ENCODE measurements at places on chromosomes 7 and 10.

GRCh38 chr10:131852823-131853609, 47.8 kb upstream of the PPP2R2D start:
- DNase-seq, result no peak

- DNase-seq, result peak; percentile 15
These were observed 238.4 kb downstream of the DIP2C start for GRCh38 chr10:451021-451471.

DNA sequence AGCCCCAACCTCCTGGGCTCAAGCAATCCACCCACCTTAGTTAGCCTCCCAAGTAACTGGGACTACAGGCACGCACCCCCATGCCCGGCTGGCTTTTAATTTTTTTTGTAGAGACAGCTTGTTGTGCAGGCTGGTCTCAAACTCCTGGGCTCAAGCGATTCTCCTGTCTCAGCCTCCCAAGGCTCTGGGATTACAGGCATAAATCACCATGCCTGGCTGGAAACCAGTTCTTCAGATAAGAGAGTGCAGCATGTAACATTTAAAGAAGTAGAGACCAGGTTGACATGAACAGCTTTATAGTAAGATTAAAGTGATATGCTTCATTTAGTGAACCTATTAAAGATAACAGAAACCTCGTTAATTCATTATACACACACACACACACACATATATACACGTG, 167.9 kb upstream of the KAT6B start:
- no peak for DNase-seq

DNA sequence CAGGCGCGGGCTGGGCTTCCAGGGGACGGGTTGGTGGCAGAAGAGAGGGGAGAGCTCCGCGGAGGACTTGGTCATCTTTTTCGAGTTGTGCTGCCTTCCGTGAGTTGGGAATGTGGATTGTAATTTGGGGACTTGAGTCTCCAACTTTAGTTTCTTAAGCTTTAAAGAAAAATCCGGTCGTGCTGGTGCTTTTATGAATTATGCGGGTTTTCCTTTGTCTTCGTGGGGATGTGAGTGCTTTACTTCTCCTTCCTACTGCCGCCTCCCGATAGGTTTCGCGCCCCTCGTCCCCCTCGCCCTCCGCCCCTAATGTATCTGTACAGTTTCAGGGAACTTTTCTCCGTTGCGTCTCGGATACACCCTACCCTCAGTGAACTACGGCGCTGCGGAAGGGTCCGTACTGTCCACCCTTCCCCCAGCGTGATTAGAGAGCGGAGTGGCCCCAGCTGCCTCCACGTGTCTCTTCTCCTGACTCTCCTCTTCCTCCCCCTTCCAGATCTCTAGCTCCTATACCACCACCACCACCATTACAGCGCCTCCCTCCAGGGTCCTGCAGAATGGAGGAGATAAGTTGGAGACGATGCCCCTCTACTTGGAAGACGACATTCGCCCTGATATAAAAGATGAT, 649 bp downstream of the SCD start:
- DNase-seq, result no peak

DNA sequence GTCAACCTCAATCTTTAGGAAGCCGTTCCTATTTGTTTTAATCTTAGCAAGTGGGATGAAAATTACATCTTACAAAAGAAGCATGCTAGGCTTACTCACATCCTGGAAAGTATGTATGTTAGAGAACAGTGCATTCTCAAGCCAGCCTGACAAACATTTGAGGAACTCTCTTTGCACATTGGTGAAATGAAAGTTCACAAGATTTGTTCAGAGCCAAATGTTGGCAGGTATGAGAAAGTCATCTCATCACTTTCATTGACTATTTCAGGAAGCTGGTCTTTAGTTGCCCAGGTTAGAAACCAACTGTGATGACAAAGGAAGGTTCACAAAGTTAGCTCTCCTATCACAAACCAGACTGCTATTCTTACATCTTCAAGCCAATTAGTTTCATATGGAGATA, 57.1 kb downstream of the ABCB1 start:
- DNase-seq, result no peak

DNA sequence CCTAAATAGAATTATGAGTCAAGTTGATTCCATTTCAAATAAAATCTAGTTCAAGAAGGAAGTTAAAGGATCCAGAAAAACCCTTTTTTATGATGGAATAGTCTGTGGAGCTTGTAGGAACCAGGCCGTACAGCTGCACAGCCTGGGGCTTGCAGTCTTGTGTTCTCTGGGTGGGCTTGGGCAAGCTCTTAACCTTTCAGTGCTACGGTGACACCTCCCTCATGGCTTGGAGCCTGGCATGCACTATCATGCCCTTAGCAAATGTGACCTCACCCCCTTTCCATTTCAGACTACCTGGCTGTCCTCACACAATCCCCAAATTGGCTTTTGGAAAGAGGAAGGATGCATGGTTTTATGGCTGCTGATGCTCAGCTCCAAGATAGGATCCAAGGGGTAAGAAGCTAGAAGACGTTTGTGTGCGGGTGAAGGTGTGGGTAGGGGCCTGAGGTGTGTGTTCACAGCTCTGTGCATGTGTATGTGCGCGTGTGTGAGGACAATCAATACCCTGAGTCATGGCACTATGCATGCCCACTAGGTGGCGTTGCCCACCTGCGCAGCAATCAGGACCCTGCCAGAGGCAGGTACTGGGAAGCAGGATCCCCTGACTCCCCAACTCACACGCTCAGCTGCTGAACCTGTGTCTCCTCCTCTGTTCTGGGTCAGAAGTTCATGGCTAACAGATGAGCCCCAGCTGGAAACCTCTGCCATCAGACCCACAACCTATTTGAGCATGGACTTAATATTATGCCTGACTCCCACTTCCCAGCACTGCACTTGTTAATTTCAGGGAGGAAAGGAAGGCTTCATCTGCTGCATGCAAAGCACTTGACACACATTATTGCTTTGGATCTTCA, 113.4 kb downstream of the PTPN20 start:
- peak; percentile 45 for DNase-seq

DNA sequence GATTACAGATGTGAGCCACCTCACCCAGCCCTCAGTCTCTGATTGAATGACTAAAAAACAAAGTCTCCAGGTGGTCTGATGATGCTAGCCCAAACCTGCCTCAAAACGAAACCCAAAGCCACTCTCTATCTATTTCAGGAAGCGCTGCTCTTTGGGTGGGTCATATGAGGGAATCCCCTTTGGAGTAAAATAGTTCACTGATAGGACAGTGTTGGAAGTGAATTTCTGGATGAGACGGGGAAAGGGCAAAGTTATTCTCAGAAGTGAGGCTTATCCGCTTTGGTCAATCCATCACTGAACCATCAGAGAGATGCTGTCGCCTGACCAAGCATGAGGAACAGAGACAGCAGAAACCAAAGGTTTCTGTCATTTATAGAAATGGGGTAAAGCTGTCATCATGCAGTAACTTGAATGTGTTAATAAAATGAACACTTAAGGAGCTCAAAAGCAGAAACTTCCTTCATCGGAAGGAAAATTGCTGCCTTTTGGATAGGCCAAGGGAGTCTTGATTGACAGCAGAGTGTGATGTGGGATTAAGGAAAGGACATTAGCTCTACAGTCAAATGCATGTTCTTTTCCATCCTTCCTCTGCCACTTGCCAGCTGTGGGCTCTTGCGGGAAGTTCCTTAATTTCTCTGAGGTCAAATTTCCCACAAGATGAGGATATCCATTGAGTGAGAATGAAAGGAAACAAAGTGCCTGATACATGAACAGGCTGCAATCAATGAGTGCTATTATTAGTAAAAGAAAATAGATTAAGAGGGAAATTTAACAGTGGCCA, 64.9 kb upstream of the C1QL3 start:
- no peak for DNase-seq

- no peak for DNase-seq
These were observed 544.2 kb downstream of the CNTNAP2 start for GRCh38 chr7:146660839-146661238.

DNA sequence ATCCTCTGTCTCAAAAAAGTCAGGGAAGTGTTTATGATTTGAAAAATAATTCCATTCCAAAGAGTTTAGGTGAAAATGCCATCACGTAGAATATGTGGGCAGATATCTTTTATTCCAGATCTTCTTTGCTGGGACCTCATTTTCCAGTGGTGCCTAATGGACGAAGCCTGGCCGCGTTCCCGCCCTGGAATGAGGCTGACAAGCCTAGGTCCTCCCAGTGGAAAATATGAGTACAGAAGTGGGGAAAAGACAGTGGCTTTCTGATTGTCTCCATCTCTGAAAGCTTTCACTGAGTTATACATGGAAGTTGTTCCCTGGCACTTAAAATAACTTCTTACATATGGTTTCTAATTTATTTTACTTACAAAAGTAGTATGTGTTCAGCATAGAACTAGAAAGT, 139.4 kb downstream of the TACC2 start:
- no peak for DNase-seq

DNA sequence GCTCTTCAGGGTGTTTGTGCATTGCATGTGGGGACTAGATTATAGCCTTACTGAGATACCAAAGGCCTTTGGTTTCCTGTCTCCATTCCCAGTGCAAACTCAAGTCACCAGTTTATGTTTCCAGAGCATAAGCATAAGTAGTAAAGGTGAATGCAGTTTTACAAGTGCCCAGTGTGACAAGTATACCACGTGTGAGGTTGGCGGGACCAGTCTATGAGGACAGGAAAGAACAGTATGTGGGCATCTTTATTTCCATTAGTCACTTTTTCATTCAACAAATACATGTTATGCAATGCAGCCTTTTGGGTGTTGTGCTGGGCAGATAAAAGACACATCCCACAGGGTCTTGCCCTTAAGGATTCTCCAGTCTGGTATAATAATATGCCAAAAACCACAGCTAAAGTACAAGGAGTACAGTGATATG, 146.5 kb downstream of the ARID5B start:
- peak; percentile 45 for DNase-seq

DNA sequence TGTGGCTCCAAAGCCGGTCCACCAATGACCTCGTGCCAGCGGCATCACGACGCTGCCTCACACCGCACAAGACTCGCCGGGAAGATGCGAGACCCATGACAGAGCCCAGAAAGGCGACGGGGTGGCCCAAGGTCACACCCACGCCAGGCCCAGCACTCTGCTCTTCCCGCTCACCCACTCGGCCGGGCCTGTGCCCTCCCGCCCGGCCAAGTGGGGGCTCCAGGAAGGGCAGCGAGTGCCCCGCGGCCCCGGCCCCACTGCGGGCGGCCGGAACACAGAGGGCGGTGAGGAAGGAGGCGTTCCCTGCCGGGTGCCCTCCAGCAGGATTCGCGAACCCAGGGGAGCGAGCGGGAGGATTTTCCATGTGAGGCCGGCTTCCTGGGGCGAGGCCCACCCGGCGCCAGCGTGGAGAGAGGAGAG, 56.3 kb downstream of the PDGFA start:
- no peak for DNase-seq

- DNase-seq, result no peak
These were observed 5.8 kb upstream of the POLM start for GRCh38 chr7:44087911-44088838.

GRCh38 chr10:101218351-101219138, 10.7 kb downstream of the LBX1 start:
- DNase-seq, result no peak

GRCh38 chr10:23139677-23140076, 44.3 kb downstream of the MSRB2 start:
- DNase-seq, result no peak

GRCh38 chr10:119655566-119656001, 4.4 kb downstream of the BAG3 start:
- peak; percentile 33 for DNase-seq

- no peak for DNase-seq
These were observed 39.8 kb downstream of the ASB4 start for GRCh38 chr7:95525503-95525902.

- no peak for DNase-seq
These were observed 24.1 kb upstream of the BTBD16 start for GRCh38 chr10:122246830-122247520.

DNA sequence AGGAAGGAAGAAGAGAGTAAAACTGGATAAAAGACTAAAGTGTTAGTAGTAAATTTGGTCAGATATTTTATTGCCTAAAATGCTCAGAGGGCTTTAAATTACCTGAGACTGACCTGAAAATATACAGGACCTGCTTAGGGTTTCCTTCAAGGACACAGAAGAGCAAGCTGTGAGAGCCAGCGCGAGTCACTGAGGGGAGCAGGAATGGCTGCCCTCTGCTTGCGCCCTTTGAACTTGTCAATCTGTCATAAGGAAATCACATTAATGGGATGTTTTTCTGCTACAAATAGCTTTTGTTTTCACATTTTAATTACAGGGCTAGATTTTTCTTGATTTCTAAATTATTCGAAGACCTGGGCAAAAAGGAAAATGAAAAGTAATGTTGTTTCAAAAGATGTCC, 26.9 kb downstream of the DNAJB9 start:
- DNase-seq, result no peak

GRCh38 chr10:89129911-89130310, 77.2 kb downstream of the CH25H start:
- DNase-seq, result no peak

GRCh38 chr10:48604991-48605508, at the start of gene ARHGAP22:
Gene ARHGAP22 (minus strand): TSS chr10:48605073. CDS start chr10:48604796, 277 bp downstream.
- no peak for DNase-seq

GRCh38 chr10:80493522-80494051, 39.5 kb downstream of the TSPAN14 start:
- DNase-seq, result no peak

DNA sequence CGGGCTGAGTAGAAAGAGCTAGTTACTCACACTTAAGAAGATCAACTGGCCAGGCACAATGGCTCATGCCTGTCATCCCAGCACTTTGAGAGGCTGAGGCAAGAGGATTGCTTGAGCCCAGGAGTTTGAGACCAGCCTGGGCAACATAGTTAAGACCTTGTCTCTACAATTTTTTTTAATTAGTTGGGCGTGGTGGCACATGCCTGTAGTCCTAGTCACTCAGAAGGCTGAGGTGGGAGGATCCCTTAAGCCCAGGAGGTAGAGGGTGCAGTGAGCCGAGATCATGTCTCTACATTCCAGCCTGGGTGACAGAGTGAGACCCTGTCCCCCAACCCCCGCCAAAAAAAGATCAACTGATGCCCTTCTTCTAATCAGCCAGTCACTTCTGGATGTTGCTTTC, 74.6 kb upstream of the ATP6V0A4 start:
- no peak for DNase-seq

DNA sequence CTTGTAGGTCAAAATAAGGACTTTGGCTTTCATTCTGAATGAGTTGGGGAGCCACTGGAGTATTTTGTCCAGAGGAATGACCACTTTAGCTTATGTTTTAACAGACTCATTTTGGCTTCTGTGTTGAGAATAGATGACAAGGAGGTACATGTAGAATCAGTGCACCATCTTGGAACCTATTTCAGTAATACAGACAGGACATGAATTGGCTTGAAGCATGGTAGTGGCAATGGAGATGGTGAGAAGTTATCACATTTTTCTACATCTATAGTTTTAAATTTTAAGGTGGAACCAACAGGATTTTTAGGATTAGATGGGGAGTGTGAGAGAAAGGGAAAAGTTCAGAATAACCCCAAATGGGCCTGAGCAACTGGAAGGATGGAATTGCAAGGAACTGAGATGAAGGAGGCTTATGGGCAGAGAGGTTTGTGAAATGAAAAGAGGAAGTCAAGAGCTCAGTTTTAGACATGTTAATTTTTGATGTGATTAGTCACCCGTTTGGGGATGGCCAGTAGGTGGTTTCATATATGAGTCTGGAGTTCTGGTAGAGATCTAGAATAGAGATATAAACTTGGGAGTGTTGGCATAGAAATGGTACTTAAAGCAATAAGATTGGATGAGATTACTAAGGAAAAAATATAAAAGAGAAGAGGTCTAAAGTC, 89.2 kb upstream of the JAZF1 start:
- no peak for DNase-seq

Data from stimulated activated CD4-positive, alpha-beta T cell treated with anti-CD3 and anti-CD28 coated beads, TNF-alpha, amount 100 ng/mL, for 48 hours (primary cell).